ENCODE measurements at places on chromosomes 3 and 15.

GRCh38 chr15:67177752-67178151 is 76.7 kb downstream of the AAGAB start:
- DNase-seq: peak; percentile 75

- DNase-seq: peak; percentile 71
Measured at GRCh38 chr3:100709842-100710260, 557 bp downstream of the TFG start.

DNA sequence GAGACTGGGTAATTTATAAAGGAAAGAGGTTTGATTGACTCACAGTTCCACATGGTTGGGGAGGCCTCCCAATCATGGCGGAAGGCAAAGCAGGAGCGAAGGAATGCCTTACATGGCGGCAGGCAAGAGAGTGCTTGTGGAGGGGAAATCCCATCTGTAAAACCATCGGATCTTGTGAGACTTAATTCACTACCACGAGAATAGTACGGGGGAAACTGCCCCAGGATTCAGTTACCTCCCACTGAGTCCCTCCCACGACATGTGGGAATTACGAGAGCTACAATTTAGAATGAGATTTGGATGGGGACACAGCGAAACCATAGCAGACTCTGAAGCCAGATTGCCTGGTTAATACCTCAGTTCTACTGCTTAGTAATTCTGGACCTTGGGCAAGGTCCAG is 67.8 kb downstream of the THSD4 start:
- no peak for DNase-seq

GRCh38 chr3:78887547-78888011 is 880.2 kb downstream of the ROBO1 start:
- no peak for DNase-seq

- DNase-seq: no peak
Measured at GRCh38 chr3:173109143-173109542, 31.9 kb downstream of the SPATA16 start.

DNA sequence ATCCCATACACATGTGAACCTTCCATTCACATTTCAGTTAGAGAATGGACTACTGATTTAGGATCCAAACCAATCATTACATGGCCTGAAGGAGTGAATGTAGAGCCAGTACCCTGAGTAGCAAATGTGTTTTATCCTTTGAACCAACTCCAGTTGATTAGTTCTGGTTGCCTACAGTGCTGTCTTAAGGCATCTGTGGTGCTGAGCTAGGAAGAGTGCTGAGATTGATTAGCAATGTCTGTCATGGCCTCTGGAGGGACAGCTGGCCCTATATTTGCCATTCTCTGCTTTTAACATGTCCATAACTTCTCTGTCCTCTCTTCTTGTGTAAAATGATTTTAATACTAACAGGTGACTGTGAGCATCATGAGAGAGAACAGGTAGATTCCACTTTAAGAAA is 11.1 kb downstream of the LRTM1 start:
- DNase-seq: no peak

GRCh38 chr3:151226088-151226563 is 23.1 kb upstream of the GPR171 start:
- no peak for DNase-seq

DNA sequence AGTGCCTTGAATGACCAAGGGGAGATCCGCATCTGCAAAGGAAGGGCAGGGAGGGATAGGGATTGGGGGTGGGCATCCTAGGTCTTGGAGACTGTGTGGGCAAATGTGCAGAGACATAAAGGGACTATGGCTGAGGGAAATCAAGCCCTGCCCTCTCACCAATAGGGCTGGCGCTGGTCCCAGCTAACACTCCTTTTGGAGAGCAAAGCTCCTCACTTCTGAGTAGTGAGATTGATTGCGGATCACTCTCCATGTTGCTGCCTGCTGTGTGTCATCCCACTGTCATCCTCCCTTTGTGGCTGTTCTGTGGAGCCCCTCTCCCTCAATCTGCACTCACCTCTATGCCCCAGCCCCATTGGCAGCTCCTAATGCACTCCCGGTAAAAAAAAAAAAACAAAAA is 2.2 kb upstream of the CELSR3 start:
- DNase-seq: no peak

DNA sequence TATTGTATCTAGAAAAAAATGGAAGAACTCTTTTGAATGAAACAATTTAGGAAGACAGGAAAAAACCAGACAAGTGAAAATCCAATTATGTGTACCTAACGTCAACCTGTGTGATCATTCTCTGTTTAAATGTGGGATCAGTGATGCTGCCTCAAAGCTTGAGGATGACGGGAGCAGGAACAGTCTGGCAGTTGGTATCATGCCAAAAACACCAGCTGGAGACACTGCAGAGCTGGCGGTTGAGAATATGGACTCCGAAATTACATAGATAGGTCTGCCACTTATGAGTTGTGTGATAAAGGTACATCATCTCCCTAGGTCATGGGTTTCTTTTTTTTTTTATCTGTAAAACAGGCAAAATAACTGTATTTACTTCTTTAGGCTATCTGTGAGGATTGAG is 480.5 kb downstream of the CNTN4 start:
- DNase-seq: no peak

GRCh38 chr3:151037746-151038477 is 47.6 kb upstream of the MED12L start:
- no peak for DNase-seq

GRCh38 chr3:10149226-10149625 is 7.6 kb downstream of the VHL start:
- no peak for DNase-seq

- no peak for DNase-seq
Measured at GRCh38 chr3:184230603-184231528, 1.5 kb downstream of the VWA5B2 start.

DNA sequence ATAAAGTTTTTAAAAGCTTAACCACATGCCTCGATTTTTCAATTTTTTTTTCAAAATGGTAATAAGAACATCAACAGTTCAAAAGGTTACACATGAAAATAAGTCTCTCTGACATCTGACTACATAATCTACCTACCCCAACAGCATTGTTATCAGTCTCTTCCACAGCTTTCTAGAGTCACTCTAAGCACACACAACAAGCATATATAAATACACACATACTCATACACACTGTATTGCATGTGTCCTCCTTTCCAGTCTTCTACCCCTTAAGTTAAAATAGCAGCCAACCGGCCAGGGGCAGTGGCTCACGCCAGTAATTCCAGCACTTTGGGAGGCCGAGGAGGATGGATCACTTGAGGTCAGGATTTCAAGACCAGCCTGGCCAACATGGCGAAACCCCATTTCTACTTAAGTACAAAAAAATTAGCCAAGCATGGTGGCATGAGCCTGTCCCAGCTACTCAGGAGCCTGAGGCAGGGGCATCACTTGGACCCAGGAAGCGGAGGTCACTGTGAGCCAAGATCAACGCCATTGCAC is 12.2 kb downstream of the TBL1XR1 start:
- no peak for DNase-seq

DNA sequence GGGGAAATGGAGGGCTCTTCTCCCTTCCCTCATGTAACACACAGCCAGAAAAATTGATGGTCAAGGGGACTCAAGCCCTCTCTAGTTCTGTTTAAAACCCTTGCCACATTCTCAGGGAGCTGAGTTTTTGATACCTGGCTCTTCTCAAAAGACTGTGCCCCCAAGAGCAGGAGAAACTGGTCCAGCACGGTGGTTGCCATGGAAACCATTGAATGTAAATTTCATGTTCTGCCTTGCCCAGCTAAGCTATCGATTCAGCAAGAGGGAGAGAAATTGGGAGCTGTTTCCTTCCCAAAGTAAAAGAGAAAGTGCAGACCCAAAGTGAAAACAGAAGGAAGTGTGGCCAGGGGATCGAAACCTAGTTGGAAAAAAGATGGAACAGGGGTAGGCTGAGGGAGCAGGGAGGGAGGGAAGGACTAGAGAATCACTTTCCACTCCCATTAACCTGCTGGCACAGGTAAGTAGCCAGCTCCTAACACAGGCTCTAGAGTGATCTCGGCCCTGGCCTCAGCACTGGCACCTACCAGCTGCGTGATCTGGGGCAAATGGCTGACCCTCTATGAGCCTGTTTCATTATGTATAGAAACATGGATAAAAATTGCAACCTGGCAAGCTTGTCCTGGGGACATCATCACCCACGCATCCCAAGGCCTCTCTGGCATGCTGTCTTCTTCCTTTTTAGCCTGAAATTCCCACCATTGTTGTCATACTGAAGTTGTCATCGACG is 140.9 kb downstream of the TPRA1 start:
- DNase-seq: peak; percentile 32

Data from upper lobe of right lung (tissue), 1 donor.